ENCODE measurements at places on chromosomes 13 and 19.
A peak's percentile ranks its signal among the peaks of the same experiment; 100 is the strongest.

DNA sequence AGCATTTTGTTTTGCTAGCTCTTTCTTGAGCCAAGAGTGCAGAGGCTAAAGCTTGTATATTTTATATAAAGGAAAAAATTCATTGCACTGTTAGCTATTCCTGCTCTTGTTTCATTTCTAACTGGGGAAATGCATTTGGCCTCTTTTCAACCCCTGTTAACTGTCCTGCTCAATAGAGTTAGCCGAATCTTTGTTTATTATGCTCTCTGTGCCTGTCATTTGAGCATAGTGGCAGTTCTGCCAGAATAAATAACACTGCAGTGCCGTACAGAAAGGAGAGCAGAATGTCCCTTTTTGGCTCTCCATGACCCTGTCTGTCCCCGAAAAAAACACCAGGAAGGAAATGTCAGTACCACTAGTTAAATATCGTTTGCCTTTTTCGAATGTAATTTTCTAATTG lies 350.8 kb downstream of the MYO16 start:
- peak; percentile 78 for DNase-seq

- no peak for DNase-seq
Observed at GRCh38 chr19:46381346-46381745, 32.0 kb downstream of the CCDC8 start.

- no peak for DNase-seq
Observed at GRCh38 chr13:106098778-106099177, 436.7 kb downstream of the EFNB2 start.

GRCh38 chr13:74104661-74105275 lies 29.4 kb downstream of the KLF12 start:
- DNase-seq = peak; percentile 0

GRCh38 chr19:39352381-39353255 lies 10.4 kb downstream of the SAMD4B start:
- DNase-seq = no peak

GRCh38 chr13:112679932-112680677 lies 9.7 kb upstream of the ATP11A start:
- DNase-seq = no peak

GRCh38 chr13:36211567-36211966 lies 2.8 kb downstream of the SOHLH2 start:
- DNase-seq = no peak

DNA sequence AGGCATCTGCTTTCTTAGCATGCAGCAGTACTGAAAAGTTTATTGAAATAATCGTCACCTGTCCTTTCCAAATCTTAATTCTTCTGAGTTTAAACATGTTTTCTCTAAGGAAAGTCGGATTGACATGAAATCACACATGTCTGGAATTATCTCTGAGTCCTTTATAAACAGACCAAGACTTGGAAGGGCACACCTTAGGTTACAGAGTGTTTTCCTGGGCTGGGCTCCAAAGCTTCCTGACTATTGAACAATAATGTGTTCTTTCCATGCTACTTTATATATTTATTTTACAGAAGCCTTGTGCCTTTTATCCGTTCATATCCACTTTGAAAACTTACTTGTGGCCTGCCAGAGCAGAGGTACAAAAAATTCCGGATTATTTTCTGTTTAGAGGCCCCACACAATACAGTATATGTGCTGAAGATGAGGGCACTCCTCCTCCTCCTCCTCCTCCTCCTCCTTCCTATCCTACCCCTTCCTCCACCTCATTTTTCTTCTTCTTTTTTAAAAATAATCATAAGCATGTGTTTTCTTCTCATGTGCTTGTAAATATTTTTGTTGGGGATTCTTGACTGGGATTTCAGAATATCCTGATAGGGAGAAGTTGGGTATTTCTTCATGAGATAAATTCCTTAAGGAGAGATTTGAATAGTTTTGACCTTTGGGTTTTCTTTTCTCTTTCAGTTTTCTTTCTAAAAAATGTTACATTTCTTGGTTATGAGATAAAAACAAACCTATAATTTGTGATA lies 52.3 kb downstream of the LRCH1 start:
- DNase-seq = no peak

- no peak for DNase-seq
Observed at GRCh38 chr19:52739576-52739975, 4.7 kb upstream of the ZNF611 start.

- no peak for DNase-seq
Observed at GRCh38 chr13:50887151-50887550, 22.4 kb upstream of the RNASEH2B start.

- DNase-seq = no peak
Observed at GRCh38 chr13:98474292-98474691, 102.6 kb downstream of the STK24 start.

GRCh38 chr19:31119951-31120690 lies 229.1 kb downstream of the TSHZ3 start:
- DNase-seq = no peak

DNA sequence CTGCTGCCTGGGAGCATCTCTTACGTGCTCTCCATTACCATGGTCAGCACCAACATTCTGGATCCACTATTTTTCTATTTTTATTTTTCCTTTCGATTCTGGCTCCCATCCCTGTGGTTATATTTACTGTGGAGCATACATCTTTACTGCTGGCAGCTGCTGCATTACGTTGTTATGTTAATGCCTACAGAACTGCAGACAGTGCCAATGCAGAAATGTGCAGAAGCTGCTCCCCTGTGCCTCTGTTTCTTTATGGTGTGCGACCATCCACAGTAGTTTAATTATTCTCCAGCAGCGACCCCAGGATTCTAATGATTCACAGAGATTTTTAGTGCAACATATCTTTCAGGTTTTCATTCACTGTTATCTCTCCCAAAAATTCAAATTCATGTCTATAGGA lies 911.7 kb upstream of the SLITRK6 start:
- DNase-seq = no peak

DNA sequence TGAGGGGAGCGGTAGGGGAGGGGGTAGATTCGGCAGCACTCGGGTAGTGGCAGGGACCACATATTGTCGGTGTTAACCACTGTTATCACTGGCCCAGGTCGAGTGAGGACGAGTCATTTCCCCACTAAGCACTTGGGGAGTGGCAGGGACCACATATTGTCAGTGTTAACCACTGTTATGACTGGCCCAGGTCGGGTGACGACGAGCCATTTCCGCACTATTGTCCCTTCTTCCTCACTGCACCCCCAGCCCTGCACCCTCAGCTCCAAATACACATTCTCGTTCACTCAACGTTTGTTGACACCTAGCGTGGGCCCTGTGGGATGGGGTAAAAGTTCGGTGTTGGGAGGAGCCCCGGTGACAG lies 467 bp upstream of the CLN5 start:
- no peak for DNase-seq

DNA sequence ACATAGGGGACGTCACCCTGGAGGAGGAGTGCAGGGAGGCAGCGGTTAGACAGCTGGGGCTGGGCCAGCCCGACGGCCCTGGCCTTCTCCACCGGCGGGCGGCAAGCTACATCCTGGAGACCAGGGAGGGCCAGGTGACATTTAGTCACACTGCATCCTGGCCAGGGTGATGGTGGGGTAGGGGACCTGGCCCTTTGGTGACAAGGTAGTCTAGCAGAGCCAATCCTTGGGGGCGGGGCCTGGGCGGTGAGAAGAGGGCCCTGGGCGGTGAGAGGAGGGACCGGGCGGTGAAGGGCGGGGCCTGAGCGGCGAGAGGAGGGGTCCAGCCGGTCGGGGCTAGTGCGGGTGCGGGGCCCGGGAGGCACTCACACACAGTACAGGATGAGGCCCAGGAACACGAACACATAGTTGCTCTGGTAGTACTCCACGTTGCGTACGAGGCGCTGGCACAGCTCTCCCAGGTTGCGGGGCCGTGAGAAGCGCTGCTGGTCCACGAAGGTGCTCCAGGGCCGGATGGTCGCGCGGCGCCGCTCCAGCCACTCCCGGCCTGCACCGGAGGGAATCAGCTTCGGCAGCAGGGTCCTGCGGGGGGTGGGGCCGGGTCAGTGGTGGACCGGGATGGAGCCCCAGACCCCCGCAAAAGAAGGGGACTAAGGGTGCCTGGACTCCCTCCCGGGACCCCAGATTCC lies 610 bp downstream of the RABAC1 start:
- peak; percentile 52 for DNase-seq

DNA sequence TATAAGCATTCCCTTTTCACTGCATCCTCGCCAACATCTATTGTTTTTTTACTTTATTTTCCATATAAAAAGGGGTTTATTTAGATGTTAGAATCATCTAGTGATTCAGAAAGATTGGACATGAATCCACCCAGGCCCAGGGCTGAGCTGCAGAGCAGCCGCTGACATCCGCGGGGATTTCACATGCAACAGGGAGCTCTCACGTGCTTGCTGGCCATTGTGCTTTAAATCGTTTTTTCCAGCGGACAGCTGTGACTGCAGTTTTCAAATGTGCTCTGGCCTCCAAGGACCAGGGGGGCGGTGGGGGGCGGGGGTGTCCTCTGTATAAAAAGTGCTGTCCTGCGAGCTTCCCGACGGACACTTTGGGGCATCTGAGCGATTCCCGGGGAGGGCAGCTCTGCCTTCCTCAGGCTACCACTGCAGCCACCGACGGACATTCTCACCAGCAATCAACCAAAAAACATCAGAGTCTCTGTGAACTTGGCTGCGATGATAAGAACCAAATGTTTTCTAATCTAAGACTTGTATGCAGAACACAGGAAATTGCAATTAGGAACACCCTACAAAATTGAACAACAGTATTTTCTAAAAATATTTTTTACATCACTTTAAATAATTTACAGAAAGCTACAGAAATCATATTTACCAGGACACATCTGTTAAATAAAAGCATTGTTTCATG lies 12.6 kb downstream of the RB1 start:
- no peak for DNase-seq

DNA sequence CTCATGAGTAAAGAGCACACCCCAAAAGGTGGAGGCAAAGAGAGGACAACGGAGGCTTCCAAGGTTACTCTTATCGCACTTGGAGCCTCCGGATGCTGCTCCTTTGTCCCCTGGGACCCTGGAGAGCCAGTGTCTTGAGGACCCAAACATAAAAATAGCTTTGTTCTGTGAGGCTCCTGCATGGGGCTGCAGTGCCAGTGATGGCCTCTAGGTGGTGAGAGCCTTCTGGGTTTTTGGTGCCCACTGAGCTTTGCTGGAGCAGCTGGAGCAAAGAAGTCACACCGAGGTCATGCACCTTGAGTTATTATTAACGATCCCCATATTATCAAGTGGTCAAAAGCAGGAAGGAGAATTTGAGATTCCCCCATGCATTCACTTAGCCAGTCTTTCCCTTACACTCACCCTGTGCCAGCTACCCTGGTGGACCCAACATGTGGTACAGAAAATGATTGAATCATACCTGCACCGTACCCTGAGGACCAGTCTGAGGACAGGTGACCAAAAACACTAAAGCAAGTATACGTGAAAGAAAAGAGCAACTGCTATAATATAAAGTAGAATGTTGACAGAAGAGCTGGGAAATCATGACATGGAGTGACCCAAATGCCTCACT lies 41.5 kb downstream of the ZNF682 start:
- no peak for DNase-seq

DNA sequence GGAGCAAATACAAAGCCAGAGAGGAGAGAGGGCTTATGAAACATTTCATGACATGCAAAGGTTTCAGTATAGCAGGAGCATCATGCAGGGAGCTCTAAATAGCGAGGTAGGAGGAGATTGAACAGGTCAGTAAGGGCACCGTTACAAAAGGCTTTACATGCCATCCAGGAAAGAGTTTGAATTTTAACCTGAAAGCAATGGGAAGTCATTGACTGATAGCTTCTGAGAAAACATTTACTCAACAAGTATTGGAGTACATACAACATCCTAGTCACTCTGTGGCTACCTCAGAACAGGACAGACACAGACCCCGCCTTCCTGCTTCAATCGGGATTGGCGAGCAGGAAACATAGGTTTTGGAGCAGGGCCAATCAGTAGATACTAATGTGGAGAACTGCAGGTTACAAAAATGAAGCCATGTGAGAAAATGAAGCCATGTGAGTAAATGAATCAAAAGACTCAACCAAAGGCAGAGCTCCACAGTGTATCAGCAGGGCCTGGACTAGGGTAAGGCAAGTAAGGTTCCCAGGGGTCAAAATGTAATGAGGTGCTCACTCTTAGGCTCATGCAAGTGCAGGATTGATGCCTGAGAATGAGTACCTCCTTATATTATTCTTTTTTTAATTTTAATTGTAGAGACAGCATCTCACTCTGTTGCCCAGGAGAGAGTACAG lies 46.8 kb upstream of the FNDC3A start:
- DNase-seq = no peak

GRCh38 chr13:79352107-79352506 lies 53.9 kb downstream of the RBM26 start:
- no peak for DNase-seq

- DNase-seq = no peak
Observed at GRCh38 chr19:13091400-13092157, 11.1 kb downstream of the LYL1 start.

GRCh38 chr13:76148926-76149325 lies 512.8 kb downstream of the LMO7 start:
- DNase-seq = no peak

DNA sequence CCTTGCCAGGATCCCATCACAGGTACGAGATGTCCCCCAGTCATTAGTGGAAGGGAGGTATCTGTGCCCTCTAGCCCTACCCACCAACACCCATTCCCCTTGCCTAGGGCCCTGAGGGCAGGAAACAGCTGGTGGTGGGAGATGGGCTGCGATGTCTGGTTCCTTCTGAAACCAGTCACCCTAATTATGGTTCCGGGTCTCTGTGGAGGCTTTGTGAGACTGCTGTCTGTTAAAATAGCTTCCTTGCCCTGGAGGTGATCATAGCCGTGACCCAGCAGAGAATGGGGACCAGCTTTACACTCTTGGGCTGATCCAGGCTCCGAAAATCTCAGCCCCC lies 5.5 kb downstream of the ALDH16A1 start:
- no peak for DNase-seq

DNA sequence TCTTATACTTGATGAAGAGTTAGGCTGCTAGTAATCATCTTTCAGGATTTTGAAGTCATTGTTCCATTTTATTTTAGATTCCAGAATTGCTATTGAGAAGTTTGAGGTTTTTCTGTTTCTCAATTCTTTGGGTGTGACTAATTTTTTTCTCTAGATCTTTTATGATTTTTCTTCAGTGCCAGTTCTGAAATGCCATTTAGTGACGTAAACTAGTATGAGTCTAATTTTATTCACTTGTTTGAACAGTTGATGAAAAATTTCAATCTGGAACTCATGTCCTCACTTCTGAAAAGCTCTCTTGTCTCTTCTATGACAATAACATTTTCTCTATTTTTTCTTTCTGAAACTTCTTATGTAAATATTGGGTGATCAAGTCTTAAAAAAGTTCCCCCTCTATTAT lies 188.5 kb upstream of the HTR2A start:
- DNase-seq = no peak

DNA sequence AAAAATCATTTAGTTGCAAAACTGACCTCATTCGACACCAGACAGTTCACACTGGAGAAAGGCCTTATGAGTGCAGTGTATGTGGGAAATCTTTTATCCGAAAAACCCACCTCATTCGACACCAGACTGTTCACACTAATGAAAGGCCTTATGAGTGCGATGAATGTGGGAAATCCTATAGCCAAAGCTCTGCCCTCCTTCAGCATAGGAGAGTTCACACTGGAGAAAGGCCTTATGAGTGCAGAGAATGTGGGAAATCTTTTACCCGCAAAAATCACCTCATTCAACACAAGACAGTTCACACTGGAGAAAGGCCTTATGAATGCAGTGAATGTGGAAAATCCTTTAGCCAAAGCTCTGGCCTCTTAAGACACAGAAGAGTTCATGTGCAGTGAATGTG lies 7.1 kb upstream of the ZNF134 start:
- no peak for DNase-seq

Data from NCI-H774 (cell line).